Camera-type eye (tissue), 1 donor: ENCODE measurements at places on chromosomes 11 and 22. TPM values are rescaled to one million over a fixed set of nuclear protein-coding genes. Genes with fewer than 3 reads are reported as not detected.

The SPTBN2 gene
- 98.3 TPM for total RNA-seq

The SEPTIN5 gene
- 83.4 TPM for total RNA-seq

The OR52N5 gene
- total RNA-seq: not detected

The LRRC4C gene
- total RNA-seq: 45.4 TPM

The MPZL3 gene
- 3.5 TPM for total RNA-seq

The PTPN5 gene
- 3.8 TPM for total RNA-seq
